Fibroblast of upper back skin (primary cell): ENCODE measurements at places on chromosomes 11 and 22.

- peak; percentile 32 for DNase-seq
Measured at GRCh38 chr11:12285811-12286222, 91.6 kb upstream of the PARVA start.

DNA sequence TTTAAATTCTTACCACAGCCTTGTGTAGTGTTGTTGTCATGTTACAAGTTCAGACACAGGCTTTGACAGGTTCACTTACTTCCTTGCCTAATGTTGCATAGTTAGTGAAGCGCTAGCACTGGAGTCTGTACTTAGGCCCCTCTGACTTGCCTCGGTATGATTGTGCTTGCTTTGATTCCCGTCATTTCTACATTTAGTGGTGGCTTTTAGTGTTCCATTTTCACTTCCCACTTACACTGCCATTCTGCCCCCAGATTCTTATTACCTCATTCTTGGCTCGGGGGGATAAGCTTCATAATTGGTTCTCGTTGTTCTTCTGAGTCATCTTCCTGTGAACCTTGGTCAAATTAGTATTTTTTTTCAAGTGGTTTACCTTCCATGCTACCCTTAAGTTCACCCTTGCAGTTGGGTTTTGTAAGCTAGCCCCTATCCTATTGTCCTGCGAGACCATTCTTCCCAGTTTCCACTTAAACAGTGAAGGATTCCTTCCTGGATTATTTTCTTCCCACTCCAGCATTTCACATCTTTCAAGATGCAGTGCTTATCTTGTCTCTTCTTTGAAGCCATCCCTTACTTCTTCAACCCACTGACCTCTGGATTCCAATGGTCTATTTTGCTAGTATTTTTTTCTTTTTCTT lies 68.7 kb downstream of the DDX10 start:
- peak; percentile 46 for DNase-seq

DNA sequence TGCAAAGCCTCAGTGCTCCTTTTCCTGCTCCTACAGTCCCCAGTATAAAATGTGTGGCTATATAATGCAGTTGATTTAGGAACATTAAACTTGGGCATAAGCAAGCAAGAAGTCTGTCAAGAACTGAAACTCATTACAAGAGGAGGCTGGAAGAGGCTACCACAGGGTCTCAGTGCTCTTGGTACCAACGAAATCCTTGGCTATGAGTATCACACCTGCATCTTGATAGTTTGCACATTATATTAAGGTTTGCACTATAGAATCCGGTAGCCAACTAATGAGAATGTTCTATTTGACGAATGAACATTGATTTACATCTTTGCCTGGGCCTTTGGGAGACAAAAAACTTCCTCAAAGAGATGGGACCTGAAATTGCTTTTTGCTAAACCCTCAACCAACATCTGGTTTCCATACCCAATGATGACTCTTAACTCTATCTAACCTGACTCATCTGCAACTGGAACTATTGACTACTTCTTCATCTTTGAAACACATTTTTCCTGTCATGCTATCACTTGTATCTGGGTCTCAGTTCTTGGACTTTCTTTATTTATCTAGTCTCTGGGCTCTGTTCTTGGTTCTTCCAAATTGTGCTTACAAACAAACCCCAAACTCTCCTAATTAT lies 207.2 kb upstream of the CTSC start:
- peak; percentile 63 for DNase-seq

- no peak for DNase-seq
Measured at GRCh38 chr11:86186386-86186785, 58.2 kb upstream of the EED start.

- peak; percentile 41 for DNase-seq
Measured at GRCh38 chr11:110093407-110094297, 460 bp downstream of the ZC3H12C start.

DNA sequence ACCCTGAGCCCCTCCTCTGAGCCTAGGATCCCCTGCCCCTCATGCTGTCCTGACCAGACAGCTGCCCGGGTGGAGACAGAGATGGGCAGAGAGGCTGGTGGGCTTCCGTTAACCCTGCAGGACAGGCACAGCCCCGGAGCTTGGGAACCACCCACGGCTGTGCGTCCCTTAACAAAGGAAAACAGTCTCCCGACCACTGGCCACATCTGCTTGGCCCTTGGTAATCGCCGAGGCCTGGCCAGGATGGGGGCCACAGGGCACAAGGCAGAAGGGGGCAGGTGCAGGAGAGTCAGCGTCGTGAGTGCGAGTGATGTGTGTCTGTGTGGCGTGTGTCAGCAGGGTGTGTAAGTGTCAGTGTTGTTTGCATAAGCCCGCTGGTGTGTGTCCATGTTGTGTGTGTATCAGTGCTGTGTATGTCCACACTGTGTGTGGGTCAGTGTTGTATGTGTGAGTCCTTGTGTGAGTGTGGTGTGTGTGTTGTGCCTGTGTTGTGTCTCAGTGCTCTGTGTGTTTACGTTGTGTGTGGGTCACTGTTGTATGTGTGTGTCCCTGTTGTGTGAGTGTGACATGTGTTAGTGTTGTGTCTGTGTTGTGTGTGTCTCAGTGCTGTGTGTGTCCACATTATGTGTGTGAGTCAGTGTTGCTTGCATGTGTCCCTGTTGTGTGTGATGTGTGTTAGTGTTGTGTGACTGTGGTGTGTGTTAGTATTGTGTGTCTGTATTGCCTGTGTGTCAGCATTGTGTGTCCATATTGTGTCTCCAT lies 369.5 kb downstream of the BRD1 start:
- DNase-seq = no peak

DNA sequence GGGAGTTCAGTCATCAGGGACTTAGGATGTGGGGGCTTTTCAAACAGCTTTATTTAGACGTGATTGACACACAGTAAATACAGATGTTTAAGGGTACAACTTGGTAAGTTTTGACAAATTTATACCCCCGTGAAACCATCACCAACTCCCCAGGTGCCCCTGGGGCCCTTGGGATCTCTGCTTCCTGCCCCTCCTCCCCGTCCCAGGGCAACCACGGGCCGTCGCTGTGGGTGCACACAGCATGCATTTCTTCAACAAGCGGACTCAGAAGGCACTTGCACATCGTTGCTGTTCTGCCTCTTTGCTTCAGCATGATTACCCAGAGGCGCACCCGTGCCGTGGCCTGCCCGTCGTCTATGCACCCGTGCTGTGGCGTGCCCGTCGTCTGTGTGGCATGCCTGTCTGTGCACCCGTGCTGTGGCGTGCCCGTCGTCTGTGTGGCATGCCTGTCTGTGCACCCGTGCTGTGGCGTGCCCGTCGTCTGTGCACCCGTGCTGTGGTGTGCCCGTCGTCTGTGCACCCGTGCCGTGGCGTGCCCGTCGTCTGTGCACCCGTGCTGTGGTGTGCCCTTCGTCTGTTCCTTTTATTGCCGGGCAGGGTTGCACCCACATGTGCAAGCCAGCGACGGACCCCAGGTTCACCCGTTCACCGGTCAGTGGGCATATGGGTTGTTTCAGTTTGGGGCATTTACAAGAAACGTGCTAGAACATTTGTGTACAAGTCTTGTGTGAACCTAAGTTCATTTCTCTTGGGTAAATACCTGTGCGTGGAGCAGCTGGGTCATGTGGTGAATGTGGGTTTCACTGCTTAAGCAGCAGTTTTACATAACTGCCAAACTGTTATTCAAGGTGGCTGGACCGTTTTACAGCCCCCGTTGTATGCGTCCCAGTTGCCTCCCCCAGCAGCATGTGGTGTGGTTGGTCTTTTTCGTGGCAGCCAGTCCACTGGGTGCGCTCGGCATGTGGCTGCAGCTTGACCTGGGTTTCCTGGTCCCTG lies 8.3 kb downstream of the CD81 start:
- DNase-seq = no peak

DNA sequence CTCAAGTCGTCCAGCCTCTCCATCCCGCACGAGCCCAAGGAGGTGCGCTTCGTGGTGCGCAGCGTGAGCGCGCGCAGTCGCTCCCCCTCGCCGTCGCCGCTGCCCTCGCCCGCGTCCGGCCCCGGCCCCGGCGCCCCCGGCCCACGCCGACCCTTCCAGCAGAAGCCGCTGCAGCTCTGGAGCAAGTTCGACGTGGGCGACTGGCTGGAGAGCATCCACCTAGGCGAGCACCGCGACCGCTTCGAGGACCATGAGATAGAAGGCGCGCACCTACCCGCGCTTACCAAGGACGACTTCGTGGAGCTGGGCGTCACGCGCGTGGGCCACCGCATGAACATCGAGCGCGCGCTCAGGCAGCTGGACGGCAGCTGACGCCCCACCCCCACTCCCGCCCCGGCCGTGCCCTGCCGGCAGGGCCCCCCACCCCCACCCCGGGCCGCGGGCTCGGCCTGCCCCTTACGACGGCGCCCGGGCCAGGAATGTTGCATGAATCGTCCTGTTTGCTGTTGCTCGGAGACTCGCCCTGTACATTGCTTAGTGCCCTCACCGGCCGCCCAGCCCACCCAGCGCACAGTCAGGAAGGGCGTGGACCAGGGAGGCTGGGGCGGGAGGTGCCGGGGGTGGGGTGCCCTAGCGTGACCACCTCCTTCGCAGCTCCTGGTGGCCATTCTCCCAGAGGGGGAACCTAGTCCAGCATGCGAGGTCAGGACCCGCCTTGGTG lies 6.9 kb upstream of the ACR start:
- no peak for DNase-seq

DNA sequence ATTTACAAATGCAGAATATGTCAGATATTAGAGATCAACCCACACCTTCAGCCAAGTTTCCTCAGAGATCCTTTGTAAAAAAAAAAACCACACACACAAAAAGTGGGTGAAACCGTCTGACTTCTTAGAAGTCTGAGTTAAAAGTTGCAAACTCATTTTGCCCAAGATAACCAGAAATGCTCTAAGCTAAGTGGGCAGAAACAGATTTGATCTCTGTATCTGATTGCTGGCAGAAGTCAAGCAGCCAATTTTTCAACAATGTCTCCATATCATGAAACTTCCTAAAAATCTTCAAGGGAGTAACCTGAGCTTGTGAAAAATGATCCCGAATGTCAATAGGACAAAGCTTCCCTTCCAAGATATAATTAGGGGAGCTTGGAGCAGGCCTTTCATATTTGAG lies 28.6 kb upstream of the ATXN10 start:
- no peak for DNase-seq

DNA sequence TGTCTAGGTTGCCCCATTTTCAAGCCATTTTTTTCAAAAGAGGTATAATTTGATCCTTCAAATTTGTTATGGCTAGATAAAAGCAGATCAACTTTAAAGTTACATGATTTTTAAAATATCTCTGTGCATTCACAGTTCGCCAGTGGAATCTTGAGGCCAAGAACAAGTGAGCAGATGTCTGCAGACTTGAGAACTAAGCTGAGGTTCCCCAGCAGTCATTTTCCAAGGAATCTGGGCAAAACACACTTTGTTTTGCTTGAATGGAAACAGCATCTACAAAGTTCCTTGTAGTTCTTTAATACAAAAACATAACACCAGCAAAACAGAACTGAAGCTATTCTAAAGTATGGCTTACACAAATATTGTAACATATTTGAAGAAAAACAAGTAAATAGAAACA lies 7.7 kb downstream of the MPPED2 start:
- DNase-seq = no peak

GRCh38 chr11:92811341-92811740 lies 158.1 kb upstream of the MTNR1B start:
- peak; percentile 55 for DNase-seq

GRCh38 chr11:70117567-70118145 lies 39.5 kb downstream of the ANO1 start:
- no peak for DNase-seq

- DNase-seq = peak; percentile 36
Measured at GRCh38 chr11:70191495-70192140, 11.5 kb upstream of the FADD start.

DNA sequence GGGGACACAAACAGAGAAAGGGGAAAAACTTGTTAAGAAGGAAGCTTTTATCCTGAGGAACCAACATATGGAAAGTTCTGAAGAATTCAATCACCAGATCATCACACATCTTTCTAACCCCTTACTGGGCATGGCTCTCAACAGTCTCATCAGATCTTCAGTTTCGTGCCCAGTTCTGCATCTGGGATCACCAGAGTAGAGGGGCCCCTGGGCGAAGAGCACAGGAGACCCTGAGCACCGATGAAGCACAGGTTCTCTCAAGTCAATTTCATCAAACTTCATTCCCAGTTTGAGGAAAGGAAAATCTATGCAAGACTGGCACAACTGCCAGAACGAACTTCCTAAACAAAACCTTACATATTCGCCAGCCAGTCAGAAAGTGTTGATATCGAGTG lies 8.5 kb upstream of the PYGM start:
- DNase-seq = no peak
